ENCODE measurements at places on chromosomes 7 and 10.

- ATAC-seq: no peak
Measured at GRCh38 chr10:116265686-116266085, 7.3 kb downstream of the GFRA1 start.

- ATAC-seq: peak; percentile 69
Measured at GRCh38 chr7:774161-775109, 47.4 kb upstream of the PRKAR1B start.

- no peak for ATAC-seq
Measured at GRCh38 chr10:125003901-125004467, 62.1 kb downstream of the ZRANB1 start.

DNA sequence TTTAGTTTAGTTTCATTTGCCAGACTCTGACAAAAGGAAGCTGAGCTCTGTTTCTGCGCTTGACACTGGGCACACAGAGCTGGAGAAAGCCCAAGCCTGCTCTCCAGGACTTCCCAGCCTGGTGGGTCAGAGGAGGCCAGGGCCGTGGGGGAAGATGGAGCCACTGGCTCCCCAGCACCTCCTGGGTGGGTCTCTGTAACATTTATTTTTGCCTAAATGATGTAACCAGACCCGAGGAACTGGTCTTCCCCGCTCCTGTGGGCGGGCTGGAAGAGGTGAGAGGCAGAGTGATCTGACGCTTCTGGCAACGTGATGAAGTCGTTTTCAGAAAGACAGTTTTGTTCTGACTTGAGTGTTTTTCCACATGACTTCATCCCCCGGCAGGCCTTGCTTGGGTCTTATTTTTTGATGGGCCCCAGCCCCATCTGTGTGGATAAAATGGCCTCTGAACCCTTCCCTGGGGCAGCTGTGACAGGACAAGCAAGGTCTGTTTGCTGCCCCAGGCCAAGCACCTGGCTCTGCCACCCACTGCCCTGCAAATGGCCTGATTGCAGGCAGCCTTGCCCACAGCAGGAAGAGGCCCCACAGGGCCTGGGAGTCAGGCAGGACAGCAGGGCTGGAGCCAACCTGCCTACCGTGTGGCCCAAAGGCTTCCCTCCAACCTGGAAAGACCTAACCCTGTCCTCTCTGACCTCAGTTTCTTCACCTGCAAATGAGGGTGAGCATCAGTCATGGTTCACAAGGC is 304.9 kb upstream of the ZMIZ1 start:
- ATAC-seq: no peak

DNA sequence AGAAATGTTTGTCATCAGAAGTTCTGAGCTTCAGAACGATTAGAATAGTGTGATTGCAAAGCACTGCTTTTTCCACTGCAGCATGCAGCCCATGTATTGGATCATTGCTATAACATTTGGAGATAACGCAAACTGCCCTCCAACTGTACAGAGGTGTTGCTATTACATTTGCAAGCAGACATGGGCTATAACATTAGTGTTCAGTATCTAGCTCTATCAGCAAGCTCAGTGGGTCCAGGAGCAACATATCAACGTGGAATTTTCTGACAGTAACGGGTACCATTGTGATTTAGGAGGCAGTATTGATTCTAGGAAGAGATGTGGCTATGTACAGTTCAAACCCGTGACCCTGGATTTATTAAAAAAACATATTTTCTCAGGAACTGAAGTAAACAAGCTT is 75.8 kb downstream of the AGMO start:
- ATAC-seq: no peak

- ATAC-seq: no peak
Measured at GRCh38 chr10:113947184-113948041, 93.0 kb downstream of the NHLRC2 start.

DNA sequence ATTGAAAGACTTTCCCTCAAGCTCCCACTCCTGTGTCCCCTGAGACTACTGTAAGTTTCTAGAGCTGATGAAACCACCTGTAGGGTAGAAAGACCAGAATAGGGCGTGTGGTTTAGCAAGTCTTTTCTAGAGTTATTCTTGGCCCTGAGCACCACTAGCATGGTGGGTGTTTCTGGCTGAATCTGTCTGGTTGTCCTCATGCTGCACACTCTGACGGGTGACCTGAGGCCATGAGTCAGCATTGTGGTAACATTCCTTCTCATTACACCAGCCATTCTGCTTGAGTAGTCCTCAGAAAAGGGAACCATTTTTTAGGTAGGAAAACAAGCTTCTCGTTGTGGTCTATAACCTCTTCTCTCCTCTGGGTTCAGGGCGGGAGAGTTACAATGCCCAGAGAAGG is 250.3 kb downstream of the SNX13 start:
- no peak for ATAC-seq

- no peak for ATAC-seq
Measured at GRCh38 chr7:35816514-35816913, 15.7 kb downstream of the SEPTIN7 start.

DNA sequence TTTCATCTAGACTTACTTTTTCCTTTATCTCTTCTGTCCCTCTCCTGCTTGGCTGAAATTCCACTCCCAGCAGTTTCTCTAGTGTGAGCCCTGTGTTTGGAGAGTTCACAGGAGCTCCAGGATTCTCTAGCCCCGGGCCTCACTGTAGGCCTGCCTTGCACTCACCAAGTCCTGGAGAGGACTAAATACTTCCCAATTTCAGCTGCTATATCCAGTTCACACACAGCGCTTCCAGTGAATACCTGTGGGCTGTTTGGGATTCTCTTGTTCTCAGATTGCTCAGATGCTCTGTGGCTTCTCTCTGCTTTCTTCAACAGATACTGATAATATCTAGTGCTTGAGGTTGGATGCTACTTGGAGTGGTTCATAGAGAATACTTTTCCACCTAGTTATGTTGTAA is 46.0 kb downstream of the MINPP1 start:
- no peak for ATAC-seq

DNA sequence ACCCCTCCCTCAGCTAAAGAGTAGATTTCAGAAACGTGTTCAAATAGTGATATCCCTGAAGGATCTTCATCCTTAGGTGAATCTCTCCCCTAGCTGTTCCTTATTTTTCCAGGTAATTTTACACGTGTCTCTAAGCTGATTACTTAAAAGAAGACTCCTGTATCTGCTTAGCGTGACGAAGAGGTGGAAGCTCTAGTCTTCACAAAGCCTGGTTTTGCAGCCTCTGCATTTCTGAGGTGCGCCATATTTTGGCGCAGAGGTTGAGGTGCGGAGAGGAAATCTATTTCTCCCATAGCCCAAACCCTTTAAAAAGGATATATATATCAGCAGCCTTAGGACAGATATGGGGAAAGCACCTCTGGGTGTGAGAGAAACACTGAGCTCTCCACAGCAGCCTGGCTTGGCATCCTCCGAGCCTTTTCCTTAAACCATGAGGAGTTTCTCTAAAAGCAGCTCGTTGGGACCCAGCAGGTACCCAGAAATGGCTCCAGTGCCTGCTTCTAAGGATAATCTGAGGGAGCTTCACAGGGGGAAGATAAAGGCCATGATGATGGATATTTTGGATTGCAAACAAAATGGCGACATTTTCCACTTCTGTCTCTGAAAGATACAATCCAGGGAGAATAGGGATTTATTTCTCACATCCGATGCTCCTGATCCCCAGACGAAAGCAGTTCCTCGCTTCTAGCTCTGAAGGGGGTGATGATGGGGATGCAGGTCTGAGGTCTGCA is 3.0 kb upstream of the HOXA2 start:
- ATAC-seq: no peak

DNA sequence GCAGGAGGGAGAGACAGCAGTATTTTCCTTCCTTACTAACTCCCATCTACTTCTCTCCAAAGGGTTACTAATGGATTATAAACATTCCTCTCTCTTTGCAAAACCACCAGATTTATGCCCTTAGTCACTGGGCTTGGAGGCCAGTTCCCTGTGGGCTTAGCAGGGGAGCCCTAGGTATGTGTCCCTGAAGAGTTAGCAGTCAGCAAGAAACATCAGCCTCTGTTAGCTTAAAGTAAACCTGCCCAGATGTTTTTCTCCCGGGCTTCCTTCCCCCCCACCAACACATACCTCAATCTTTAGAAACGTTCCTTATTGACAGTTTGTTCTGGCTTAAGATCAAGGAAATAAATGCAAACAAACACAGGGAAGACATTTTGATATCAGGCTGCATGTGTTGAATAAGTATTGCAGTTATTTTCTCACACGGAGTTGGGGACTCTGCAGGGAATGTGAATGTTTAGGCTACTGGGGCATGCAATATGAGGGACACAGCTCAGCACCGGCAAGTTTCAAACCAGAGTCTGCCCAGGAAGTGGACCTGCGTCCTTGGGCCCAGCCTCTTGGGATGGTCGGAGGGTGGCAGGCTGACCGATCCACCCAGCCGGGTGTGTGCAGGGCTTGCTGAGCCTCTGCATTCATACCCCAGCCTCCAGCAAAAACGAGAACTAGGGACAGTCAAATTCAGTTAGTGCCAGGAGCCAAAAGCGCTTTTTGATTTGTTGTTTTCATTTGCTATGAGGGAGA is 252.0 kb upstream of the GRB10 start:
- ATAC-seq: no peak

- ATAC-seq: no peak
Measured at GRCh38 chr7:24510759-24511158, 62.5 kb upstream of the PALS2 start.

DNA sequence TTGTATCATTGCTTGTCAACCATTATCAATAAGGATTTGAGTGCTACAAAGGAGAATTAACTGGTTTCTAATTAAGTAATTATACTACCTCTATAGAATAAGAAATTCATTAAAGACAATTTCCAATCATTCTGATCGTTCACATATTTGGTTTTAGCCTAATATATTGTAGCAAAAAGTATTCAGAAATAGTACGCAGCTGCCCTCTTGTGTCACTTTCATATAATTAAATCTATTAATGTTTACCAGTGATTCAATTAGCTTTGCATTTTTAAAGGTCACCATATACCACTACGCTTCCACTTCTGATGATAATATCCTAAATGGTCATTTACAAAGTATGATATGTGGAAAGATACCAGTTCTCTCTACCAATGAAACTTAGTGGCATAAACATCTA is 128.3 kb downstream of the NEBL start:
- ATAC-seq: no peak

DNA sequence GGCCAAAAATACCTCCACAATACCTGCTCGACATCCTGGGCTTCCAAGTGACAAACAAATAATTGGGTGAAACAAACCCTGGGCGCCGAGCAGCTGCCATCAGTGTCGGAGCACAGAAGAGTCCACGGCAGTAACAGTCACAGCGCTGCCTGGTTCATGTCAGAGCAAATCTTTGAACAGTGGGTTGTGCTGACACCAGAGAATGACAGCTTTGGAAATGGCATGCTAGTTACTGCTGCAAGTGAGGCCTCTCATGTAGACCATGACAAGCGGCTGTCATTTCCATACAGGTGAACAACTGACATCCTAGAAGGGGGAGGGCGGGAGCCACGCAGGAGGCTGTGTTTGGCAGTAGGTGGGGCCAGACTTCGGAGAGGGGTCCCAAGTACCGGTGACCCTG is 420.5 kb upstream of the GALNT17 start:
- no peak for ATAC-seq

DNA sequence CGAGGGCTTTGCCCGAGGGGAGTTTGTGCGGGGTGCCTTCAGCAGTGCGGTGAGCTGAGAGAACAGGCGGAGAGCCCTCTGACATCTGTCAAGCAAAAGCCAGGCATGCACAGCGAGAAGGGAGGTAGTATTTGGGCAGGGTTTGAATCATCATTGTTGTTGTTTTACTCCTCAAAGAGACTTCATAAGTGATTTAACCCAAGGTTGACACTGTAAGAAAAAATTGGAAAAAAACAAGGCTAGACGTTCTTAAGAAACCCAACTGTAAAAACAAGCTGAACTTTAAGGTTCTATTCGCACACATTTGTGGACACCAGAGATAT is 1.3 kb downstream of the ADAM22 start:
- ATAC-seq: no peak

DNA sequence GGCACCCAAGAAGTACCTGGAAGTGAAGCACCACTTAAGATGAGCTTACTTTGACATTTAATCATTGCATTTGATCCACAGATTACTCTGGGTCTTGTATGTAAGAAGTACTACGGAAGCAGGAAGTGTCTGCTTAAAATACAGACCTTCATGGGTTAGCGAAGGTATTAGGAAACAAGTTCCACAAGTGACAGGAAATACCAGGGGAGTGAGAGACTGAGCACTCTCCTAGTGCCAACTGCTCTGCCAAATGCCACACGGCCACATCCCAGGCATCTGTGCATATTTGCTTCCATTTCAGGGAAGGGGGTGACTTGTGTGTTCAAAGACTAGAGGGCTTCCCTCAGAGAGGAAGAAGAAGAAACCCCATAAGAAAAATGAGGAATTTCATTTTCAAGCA is 57.2 kb upstream of the ANK3 start:
- ATAC-seq: no peak

DNA sequence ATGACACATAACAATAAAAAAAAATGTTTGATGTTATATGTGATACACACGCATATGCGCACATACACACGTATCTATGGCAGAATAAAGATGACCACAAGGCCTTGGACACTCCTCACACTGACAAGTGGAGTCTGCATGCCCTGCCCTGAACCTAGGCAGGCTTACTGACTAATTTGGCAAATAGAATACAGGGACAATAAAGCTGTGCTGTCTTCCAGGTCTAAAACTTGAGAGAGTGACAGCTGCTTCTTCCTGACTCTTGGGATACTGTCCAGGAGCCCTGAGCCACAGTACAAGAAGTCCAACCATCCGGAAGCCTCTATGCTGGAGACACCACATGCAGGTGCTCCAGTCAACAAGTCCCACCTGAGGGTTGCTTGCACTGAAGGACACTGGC is 20.3 kb downstream of the PARD3 start:
- no peak for ATAC-seq

- ATAC-seq: no peak
Measured at GRCh38 chr10:131907679-131908078, 6.9 kb downstream of the PPP2R2D start.

GRCh38 chr10:98921316-98921715 is 314.3 kb downstream of the HPSE2 start:
- ATAC-seq: no peak

- ATAC-seq: no peak
Measured at GRCh38 chr7:81330108-81330507, 411.3 kb upstream of the SEMA3C start.

GRCh38 chr10:17031637-17032635 is 97.7 kb downstream of the CUBN start:
- no peak for ATAC-seq

DNA sequence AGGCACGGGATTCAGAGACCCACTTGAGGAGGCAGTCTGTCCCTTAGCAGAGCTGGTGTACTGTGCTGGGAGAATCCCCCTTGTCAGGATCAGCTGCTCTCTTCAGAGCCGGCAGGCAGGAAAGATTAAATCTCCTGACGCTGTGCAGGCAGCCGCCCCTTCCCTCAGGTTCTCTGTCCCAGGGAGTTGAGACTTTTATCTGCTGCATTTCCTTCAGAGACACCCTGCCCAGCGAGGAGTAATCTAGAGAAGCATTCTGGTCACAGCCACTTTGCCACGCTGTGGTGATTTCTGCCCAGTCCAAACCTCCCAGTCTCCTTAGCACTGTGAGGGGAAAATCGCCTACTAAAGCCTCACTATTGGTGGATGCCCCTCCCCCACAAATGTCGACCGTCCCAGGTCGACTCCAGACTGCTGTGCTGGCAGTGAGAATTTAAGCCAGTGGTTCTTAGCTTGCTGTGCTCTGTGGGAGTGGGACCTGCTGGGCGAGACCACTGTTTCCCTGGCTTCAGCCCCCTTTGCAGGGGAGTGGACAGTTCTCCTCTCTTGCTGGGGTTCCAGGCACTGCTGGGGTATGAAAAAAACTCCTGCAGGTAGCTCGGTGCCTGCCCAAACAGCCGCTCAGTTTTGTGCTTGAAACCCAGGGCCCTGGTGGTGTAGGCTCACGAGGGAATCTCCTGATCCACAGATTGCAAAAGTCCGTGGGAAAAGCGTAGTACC is 265.4 kb downstream of the ZWINT start:
- no peak for ATAC-seq

- ATAC-seq: no peak
Measured at GRCh38 chr10:1515121-1515779, 222.1 kb downstream of the ADARB2 start.

All from activated CD4-positive, CD25-positive, alpha-beta regulatory T cell treated with anti-CD3 and anti-CD28 coated beads, Interleukin-2, amount 50 U/mL, for 24 hours (primary cell).